ENCODE measurements at places on chromosomes 1 and 21. TPM values are rescaled to one million over a fixed set of nuclear protein-coding genes. Genes with fewer than 3 reads are reported as not detected.

The HES3 gene
- not detected for total RNA-seq

The LCK gene
- total RNA-seq = not detected

The LACTBL1 gene
- total RNA-seq = not detected

The RGS4 gene
- total RNA-seq = 822 TPM

The TMCO2 gene
- not detected for total RNA-seq

The CFAP141 gene
- not detected for total RNA-seq

The IPO13 gene
- total RNA-seq = 27.9 TPM

Data from smooth muscle cell of the umbilical artery (primary cell).